ENCODE measurements at places on chromosomes 2 and 18. TPM values are rescaled to one million over a fixed set of nuclear protein-coding genes. Genes with fewer than 3 reads are reported as not detected.

GRCh38 chr2:100554798-100555407 lies 7.9 kb upstream of the PDCL3 start:
- no peak for DNase-seq

DNA sequence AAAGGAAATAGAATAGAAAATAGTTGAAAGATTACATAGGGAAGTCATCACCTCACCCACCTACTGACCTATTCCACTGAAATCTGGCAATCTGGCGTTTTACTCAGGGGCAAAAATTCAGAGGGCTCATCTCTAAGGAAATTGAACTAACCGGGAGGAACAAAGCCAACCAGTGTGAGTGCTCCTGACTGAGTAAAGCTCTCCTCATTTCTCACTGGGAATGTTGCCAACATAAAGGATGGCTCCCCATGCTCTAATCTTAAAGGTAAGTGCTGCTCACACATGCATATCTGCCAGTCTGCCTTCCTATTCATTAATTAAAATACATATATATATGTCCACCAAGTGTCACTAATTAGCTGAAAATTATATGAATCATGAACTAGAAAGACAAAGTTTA lies 13.5 kb upstream of the DOK6 start:
- no peak for DNase-seq

DNA sequence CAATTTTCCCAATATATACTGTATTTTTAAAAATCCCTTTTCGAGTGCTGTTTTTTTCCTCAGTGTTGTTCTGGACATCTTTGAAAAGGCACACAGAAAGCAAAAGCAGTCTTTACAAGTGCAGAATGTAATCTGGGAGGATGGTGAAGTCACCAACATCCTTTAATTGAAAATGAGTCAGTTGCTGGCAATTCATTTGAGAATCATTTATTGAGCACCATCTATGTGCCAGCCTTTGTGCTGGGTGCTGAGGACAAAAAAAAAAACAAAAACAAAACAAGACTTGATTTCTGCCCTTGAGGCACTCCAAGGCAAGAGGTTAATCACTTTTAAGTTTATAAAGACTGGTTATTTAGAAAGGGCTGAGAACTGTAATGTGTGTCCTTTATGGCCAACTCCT lies 46.7 kb upstream of the ACVR1 start:
- DNase-seq: no peak

GRCh38 chr18:57075716-57076400 lies 71.0 kb upstream of the BOD1L2 start:
- no peak for DNase-seq

- DNase-seq: no peak
These were observed 184.5 kb upstream of the CWC22 start for GRCh38 chr2:180191432-180192124.

DNA sequence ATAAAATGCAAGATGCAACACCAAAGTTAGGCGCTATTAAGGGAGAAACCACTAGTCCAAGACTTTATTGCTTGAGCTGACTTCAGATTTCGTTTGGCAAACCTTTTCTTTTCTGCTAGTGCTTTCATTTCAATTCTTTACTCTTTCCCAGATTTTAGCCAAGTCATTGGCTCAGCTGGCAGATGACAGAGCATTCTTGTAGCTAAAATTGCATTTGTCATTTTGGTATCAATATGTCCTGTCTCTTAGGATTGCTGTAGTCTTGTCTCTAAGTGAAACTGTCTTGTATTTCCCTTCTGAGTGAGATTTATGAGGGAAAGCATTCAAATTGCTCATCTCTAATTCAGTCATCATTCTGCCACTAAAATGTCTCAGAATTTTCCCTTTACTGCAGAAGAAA lies 335.1 kb downstream of the METTL4 start:
- no peak for DNase-seq

GRCh38 chr2:64608867-64609226 lies 44.9 kb downstream of the SERTAD2 start:
- DNase-seq: no peak

DNA sequence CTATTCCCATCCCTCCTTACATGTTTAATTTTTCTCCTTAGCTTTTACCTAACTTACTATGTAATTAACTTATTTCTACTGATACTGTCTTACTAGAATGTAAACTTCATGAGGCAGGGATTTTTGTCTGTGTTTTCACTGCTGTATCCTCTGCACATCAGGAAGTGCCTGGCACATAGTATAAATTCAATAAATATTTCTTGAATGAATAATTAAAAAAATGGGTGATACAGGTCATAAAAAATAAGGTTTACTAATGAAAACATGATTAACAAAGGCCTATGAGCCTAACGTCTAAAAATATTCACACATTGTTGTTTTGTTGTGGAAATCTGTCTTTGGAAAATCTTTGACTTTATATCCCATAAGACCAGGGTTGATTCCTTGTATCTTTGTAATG lies 4.5 kb downstream of the RBKS start:
- no peak for DNase-seq

- DNase-seq: no peak
These were observed 447.5 kb upstream of the SLC14A2 start for GRCh38 chr18:45167631-45168280.

DNA sequence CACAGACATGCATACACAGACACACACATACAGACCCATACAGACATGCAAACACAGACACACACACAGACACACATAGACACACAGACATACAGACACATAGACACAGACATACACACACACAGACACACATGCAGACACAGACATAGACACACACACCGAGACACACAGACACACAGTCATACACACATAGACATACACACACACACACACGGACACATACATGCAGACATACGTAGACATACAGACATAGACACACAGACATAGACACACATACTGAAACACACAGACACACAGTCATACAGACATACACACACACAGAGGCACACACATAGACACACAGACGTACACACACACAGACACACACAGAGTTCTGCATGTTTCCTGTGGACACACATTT lies 26.9 kb downstream of the INHBB start:
- DNase-seq: no peak

DNA sequence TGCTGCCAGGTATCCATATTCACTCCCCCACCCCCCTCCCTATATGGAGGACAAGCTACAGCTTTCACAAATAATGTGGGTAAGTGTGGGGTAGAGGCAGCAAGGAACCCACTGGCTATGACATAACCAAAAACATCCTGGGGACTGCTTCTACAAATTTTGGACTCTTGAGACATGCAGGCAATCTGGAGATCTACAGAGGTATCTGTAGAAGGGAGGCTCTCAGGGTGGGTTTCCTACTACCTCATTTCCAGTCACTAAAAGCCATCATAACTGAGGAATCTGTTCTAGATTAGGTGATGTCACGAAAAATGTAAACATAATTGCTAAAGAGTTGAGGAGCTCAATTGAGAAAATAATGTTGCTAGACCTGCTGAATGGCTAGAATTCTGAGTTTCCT lies 46.8 kb upstream of the WIPF1 start:
- no peak for DNase-seq

GRCh38 chr2:37468170-37468569 lies 123.7 kb downstream of the QPCT start:
- DNase-seq: no peak

FIGN gene
- total RNA-seq: 3.4 TPM

COX7A2L gene
- total RNA-seq: 41.9 TPM

SCN9A gene
- total RNA-seq: 9.9 TPM

Data from body of pancreas (tissue), 4 donors.